ENCODE measurements at places on chromosomes 16 and 17. TPM values are rescaled to one million over a fixed set of nuclear protein-coding genes. Genes with fewer than 3 reads are reported as not detected.

The ZNF469 gene
- 0.36 TPM for total RNA-seq

The SPIRE2 gene
- total RNA-seq: 6.6 TPM

DNA sequence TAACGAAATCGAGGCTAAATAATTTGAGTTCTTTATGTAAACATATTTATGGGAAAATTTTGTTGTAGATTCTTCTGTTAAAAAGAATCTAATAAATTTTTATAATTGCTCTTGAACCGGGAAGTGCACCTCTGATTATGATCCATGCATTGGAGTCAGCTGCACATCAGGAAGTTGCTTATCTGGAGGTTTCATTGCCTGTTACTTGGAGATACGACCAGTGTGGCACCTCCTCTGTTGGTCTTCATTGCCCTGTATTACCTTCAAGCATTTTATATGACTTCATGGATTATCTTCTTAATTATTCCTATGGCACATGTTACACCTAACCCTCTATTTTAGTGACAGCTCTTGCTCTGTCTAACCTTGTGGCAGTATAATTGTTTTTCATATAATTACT lies 312.6 kb upstream of the TBX2 start:
- no peak for DNase-seq

DNA sequence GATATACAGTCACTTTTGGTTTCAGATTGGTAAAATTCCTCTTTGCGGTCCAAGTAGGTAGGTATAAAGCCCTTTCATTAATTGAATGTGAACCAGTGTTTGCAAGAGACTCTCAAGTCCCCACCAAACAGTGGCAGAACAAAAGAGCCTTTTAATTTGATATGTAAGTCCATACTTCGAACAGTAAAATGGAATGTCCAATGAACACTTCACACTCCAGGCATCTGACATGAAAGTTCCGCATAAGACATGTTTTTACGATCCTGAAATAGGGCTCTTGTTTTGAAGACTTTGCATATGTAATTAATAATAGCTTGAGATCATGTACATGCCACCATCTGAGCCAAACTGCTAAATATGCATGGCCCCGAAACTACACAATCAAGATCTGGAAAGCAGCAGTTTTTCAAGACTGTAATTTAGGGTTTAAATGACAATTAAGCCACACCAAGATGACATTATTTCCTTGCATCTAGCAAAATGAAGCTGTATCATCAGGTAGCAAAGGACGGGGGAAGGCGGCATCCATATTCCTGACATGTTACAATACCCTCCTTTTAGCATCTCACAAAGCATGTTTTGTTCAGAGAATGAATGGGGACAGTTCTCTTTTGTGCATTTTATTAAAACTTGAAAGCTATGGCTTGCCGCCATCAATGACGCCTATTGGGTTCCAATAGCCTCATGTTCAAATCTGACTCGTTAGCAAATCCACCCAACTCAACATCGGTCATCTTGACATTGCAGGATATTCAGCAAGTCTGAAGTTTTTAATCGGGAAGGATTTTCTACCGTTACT lies 39.4 kb downstream of the LITAF start:
- DNase-seq: no peak

- no peak for DNase-seq
Measured at GRCh38 chr17:69592692-69593350, 178.3 kb downstream of the MAP2K6 start.

The MYOCD gene
- 2.8 TPM for total RNA-seq

DNA sequence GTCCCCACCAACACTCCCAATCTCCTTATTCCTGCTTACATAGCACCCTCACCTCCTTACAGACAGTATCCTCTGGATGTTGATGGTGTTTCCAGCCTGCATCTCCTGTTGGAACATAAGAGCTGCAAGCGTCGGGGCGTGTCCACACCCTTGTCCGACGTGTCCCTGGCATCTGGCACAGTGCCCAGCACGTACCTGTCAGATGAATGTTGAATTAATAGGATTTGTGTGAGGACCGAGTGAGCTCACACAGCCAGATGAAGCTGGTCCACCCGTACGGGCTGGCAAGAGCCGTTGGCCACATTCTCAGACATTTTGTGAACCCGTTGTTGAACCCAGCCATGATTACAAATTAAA lies 12.2 kb upstream of the CBX4 start:
- DNase-seq: no peak

DNA sequence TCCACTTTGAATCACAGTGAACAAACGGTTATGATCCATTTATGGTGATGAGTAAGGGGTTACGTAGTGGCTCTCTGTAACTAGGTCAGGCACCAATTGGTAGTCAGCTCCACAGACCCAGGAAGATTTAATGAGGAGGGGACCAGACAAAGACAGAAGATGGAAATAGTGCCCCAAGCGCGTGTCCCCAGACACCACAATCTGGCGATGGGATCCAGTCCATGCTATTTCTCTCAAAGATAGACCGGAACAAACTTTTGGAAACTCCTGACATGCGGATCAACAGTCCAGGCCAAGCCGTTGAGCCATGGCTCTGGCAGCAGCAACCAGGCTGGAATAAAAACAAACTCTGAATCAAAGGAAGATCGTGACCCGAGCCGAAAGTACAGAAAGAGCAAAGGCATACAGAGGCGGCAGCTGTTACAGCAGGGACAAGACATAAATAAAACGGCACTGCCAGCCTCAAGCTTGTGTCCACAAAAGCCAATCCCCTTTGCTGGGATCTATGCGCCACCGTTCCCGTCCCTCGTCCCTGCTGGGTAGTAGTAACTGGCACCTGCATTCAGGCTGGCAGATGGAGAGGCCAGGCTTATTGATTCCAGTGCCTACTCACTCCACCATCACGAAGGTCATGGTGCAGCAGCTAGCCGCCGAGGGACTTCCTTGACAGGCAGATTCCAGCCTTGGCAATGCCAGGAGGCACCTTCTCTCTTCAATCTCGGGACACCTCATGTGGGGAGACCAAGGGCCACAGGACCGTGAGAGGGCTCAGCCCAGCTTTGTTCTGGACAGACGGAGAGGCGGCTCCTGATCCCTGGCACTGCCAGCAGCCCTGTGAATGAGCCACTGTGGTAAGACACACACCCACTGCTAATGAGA lies 50.2 kb downstream of the CDH11 start:
- peak; percentile 64 for DNase-seq

DNA sequence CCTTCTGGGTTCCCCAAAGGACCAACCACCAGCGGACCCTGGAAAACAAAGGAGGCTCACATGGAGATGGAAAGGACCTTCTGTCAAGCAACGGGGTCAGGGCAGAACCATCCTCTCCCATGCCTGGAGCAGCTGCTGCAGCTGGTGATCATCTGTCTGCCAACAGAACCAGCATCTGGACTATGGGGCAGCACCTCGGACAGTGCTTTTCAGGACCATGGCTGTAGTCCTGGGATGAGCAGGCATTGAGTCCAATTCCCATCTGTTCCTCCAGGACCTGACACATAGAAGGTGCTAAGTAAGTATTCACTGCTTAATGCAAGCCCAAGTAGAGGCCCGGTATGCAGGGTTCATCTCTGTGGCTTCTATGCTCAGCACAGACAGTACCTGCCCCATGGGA lies 304.7 kb downstream of the XYLT1 start:
- no peak for DNase-seq

- DNase-seq: no peak
Measured at GRCh38 chr17:43351691-43352090, 47.1 kb upstream of the ARL4D start.

The C17orf78 gene
- not detected for total RNA-seq

The NOL11 gene
- 43.6 TPM for total RNA-seq

DNA sequence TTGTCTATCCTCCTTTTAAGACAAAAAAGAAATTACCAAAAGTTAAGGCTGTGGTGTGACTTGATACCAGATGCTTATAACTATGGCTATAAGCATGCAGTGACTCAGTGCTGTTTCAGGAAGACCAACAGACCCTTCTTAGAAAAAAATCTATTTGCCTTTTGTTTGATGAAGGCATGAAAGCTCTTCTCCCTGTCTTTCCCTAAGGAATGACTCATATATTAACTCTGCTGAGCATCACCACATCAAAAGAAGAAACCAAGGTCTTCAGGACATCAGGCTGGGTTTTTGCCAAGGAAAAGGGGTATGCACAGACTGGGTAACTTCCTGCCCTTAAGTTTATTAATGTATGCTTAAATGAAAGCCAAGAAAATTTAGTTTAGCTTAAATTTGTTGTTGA lies 47.1 kb downstream of the VMP1 start:
- no peak for DNase-seq

GRCh38 chr16:49742428-49743202 lies 113.3 kb downstream of the ZNF423 start:
- no peak for DNase-seq

DNA sequence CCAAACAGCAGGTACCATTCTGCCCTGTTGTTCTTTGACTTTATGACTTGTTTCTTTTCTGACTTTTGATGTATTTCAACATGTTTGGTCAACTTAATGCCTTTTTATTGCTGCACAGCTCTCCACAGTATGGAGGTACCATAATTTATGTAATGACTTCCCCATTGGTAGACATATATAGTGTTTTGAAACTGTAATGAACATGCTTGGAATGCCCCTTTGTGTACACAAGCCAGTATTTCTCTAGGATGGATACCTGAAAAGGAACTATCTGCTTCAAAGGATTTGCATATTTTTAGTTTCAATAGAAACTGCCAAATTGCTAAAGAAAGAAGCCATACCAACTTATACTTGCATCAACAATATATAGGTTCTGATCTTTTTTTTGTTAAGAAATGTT lies 66.1 kb downstream of the NOG start:
- no peak for DNase-seq

GRCh38 chr16:30053376-30054015 lies 12.1 kb upstream of the ALDOA start:
- DNase-seq: no peak

DNA sequence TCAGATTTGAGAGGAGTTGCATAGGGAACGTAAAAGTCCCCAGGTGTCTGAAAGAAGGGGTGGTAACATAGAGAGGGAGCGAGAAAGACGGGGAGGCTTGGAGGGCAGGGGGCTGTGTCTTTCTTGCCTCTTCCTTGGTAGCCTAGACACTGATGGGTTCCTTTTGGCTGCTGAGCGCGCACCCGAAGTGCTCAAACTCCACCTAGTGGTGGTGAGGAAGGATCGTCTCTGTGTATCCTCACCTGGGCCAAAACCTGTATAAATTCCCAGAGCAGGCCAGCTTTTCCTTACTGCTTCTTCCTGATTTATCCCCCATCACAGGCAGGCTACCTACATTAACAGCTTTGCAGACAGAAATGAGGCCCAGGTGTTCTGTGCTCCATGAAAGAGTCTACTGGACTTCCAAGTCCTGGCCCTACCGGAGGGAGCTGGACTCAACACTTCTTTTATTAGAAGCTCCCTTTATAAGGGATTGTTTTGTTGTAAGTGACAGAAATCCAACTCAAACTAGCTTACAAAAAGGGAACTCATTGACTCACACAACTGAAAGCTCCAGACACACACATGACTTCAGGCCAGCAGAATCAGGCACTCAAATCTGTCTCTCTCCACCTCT lies 5.5 kb upstream of the SLC25A35 start:
- DNase-seq: no peak

GRCh38 chr17:10875430-10875851 lies 37.6 kb upstream of the PIRT start:
- DNase-seq: no peak

GRCh38 chr16:31513126-31513525 lies 4.9 kb upstream of the RUSF1 start:
- no peak for DNase-seq

The TUBG2 gene
- total RNA-seq: 13.5 TPM

- no peak for DNase-seq
Measured at GRCh38 chr16:125011-125410, 13.5 kb downstream of the NPRL3 start.

The SEZ6 gene
- not detected for total RNA-seq

DNA sequence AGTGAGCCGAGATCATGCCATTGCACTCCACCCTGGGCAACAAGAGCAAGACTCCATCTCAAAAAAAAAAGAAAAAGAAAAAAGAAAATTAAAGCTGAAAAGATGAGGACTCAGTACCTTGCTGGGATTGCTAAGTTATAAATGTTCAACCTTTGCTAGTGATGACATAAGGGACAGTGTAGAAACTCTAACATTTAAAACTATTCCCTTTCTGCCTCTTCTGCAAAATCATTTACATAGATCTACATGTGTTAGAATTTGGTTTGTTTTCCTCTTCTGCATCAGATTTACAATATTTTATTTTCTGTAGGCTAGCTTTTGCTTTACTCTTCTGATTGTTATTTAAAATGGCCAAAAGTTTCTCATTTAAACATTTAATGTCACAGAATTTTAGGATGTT lies 49.5 kb upstream of the HAS3 start:
- no peak for DNase-seq

DNA sequence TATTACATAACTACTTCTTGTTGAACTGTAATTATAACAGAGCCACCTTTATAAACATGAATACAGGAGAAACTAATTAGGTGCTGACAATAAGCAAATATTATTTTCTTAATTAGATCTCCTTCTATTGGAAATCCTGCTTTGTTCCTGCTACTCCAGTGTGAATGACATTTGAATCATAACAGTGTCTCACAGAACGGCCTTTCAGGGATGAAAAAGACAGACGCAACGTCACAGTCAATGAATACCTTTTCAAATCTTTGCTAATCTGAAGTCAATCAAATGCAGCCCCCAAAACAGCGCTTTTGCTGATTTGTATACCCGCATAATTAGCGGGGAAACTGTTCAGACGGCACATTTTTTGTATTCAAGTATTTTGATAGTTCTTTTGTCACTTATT lies 240.4 kb upstream of the CDH8 start:
- no peak for DNase-seq

The OR3A3 gene
- not detected for total RNA-seq

The WIPI1 gene
- 35.1 TPM for total RNA-seq

The KLHL10 gene
- total RNA-seq: not detected

DNA sequence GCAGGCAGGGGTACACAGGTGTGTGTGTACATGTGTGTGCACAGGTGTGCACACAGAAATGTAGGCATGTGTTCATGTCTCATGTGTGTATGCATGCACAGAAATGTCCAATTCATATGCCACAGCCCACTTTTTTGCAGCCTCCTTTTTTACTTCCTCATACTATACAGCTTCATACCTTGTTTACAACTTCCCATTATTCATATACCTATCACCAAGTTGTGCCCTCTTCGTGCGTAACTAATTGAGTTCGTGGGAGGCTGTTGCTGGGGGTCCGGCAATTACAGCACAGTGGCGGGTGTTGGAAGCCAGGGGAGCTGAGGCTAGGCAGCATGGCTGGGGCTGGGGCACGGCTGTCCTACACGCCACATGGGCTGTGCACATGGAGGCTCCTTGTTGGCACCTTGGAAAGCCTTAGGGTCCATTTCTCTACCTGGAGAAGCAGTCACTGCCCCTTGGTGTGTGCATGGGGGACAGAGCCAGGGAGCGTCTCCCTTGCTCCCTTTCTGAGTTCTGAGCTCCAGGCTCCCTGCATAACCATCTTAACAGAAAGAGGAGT lies 266.7 kb downstream of the ENGASE start:
- DNase-seq: no peak

GRCh38 chr16:27676839-27677238 lies 126.9 kb downstream of the KATNIP start:
- DNase-seq: no peak

The CD300E gene
- not detected for total RNA-seq

The TSPOAP1 gene
- total RNA-seq: 6.8 TPM

GRCh38 chr17:68674029-68674925 lies 73.1 kb upstream of the FAM20A start:
- no peak for DNase-seq
